NCI-H2171 (cell line): ENCODE measurements at places on chromosomes 3 and 15.

- no peak for DNase-seq
Measured at GRCh38 chr3:119726909-119727308, 24.1 kb downstream of the CFAP91 start.

DNA sequence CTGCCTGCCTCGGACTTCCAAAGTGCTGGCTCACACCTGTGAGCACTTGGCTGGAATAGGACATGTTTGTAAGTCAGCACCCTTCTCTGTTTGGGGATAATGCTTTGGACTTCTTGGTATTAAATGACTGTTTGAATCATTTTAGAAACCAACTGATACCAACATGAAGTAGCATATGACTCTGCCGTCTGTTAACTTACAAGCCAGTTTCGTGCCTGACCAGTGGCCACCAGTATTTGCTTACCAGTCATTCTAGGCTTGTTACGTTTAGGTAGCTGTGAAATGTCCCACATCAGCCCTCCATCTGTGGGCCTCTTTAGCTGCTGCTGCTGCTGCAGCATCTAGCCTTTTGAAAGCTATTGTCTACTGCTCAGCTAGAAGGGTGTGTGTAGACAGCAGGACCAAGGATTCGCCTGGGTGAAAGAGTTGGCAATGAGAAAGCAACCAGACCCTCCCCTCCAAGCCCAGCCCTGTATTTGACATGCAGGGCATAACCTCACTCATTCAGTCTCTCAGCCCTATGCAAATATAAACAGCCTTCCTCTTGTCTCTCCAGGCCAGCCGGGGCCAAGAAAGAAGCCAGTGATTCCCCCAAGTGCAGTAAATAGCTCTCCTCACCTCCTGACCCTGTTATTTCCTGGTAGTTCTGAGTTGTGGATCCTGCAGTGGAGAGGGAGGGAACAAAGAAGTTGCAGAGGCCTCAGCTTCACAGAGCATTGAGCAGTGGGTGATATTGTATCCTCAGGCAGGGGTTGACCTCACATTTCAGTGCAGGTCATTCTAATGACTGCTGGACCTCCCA lies 51.0 kb downstream of the NKIRAS1 start:
- DNase-seq = no peak

DNA sequence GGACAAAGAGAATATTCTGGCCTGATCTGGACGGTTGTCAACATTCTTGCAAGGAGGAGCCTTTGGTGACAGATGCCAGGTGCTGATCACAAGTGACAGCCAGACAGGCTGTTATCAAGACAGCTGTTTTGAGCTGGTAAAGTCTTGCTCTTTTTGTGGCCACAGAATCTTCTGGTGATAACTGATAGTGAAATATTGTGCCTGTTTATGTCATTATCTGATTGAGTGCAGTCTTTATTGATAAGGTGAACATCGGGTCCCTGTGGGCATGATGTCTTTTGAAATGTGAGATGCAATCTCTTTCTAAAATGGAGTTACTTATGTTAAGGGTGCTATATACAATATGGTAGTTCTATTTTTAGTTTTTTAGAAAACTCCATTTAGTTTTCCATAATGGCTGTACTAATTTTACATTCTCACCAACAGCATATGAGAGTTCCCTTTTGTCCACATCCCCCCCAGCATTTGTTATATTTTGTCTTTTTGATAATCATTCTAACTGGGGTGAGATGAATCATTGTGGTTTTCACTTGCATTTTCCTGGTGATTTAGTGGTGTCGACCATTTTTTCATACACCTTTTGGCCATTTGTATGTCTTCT lies 10.7 kb downstream of the CEP63 start:
- DNase-seq = no peak

DNA sequence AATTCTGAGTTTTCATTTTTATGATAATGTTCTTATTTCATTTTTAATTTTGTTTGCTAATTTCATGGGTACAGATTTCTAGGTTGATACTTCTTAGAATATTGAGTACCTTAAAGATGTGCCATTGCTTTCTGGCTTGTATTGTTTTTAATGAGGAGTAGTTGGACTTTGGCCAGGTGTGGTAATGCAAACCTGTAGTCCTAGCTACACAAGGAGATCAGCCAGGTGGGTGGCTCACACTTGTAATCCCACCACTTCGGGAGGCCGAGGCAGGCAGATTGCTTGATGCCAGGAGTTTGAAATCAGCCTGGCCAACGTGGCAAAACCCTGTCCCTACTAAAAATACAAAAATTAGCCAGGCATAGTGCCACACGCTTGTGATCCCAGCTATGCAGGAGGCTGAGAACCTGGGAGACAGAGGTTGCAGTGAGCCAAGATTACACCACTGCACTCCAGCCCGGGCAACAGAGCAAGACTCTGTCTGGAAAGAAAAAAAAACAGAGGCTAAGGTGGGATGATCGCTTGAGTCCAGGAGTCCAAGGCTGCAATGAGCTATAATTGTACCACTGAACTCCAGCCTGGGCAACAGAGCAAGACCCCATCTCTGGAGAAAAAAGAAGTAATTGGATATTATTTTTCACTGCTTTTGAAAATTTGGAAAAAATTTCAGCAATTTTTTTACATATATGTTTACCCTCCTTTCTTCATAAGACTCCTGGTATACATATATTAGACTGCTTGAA lies 198.0 kb downstream of the ALCAM start:
- no peak for DNase-seq

DNA sequence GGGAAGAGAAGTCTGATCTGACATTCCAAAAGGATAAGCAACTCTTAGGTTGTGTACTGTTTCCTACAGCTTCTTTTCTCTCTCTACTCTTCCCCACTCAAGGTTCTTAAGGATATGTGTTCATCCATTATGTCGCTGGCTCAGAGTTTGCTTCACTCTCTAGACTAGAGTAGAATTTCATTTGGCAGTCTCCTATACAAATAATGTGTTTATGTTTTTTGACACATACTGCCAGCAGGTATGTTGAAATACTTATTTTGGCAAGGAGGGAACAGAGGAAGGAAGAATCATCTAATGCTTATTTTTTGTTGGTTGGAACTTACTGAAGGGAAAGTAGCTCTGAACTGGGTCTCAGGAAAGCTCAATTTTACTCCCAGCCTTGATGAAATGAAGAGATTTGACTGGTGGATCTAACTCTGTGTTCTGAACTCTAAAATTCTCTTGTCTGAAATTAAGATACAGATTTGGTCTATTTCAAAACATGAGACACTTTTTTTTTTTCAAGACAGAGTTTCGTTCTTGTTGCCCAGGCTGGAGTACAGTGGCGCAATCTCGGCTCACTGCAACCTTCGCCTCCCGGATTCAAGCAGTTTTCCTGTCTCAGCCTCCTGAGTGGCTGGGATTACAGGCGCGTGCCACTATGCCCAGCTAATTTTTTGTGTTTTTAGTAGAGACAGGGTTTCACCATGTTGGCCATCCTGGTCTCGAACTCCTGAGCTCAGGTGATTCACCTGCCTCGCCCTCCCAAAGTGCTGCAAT lies 7.6 kb upstream of the EMC3 start:
- DNase-seq = no peak

GRCh38 chr3:121496786-121497185 lies 49.0 kb downstream of the POLQ start:
- DNase-seq = no peak

DNA sequence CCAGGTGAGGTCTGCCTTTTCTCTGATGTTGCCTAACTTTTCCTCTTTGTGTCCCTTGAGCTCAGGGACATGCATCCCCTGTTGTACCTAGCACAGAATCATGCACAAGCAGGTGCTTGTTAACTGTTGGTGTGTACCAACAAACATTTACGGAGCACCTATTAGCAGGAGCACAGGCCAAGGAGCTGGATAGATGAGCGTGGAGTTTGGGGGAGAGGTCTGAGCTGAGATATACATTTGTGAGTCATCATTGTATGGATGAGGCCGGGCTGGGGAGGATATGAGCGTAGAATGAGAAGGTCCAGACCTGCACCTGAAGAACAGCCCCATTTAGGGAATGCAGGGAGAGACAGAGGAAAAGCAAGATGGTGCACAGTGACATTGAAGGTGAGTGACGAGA lies 53.4 kb downstream of the SMAD3 start:
- DNase-seq = no peak

DNA sequence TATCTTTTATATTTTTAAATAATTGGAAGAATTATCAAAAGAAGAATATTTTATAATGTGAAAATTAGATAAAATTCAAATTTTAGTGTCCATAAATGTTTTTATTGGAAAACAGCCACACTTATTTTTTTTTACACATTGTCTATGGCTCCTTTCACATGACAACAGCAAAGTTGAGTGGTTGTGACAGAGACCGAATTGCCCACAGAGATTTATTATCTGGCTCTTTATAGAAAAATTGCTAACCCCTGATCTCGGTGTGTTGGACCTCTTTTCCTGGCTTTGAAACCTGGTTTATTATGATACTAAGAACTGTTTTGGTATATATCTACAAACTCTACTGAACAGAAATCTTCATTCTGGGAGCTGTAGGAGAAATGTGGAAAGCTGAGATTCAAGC lies 269.1 kb upstream of the UMPS start:
- no peak for DNase-seq

- DNase-seq = no peak
Measured at GRCh38 chr3:52233968-52234367, 5.0 kb downstream of the TWF2 start.

DNA sequence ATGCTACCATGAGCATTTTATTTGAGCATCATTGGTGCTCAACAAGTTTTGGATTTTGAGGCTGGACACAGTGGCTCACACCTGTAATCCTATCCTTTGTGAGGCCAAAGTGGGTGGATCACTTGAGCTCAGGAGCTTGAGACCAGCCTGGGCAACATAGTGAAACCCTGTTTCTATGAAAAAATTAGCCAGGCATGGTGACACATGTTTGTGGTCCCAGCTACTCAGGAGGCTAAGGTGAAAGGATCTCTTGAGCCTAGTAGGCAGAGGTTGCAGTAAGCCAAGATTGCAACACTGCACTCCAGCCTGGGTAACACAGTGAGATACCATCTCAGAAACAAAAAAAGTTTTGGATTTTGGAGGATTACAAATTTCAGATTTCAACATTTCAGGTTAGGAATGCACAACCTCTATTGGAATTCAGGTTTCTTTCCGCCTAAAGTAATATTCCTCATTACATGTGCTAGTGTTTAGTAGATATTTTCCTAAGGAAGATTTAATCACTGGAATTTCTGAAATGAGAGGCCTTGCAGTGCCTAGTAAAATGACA lies 27.6 kb downstream of the CNOT10 start:
- no peak for DNase-seq

GRCh38 chr3:192812743-192813383 lies 85.5 kb upstream of the FGF12 start:
- DNase-seq = peak; percentile 26

- DNase-seq = no peak
Measured at GRCh38 chr15:76169018-76169417, 109.2 kb downstream of the TMEM266 start.

DNA sequence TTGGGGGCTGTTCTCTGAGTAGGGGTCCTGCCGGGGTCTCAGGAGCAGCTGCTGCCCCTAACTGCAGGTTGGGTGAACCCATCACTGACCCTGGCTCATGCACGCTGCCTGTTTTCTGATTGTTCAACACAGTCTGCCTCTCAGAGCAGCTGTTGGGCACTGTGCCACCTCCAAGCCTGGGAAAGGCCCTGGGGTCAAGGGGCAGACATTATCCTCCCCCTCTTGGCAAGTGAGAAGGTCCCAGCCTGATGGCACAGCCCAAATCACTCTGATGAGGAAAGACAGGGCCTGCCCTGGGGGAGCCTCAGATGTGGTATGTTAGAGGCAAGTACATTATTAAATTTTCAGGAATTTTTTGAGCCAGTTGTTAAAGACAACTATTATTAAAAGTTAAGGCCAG lies 14.1 kb upstream of the GNAT1 start:
- DNase-seq = no peak

DNA sequence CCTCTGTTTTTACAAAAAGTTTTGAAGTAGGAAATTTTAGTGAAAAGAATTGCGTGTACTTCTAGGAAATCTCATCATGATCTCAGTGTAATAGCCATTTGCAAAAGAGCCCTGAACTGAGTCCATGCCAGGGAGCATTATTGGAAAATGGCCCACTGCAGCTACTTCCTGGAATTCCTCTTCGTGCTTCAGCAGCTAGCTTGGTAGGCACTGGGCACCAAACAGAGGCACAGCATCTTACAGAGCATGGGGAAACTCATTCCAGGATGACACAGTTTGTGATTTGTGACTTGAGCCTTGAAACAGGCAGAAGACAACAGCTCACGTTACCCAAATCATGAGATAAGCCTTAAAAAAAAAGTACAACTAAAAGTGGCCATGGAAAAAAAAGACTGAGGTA lies 179.1 kb downstream of the WDR72 start:
- no peak for DNase-seq

GRCh38 chr3:159266779-159267178 lies 464.9 kb downstream of the MFSD1 start:
- DNase-seq = no peak

DNA sequence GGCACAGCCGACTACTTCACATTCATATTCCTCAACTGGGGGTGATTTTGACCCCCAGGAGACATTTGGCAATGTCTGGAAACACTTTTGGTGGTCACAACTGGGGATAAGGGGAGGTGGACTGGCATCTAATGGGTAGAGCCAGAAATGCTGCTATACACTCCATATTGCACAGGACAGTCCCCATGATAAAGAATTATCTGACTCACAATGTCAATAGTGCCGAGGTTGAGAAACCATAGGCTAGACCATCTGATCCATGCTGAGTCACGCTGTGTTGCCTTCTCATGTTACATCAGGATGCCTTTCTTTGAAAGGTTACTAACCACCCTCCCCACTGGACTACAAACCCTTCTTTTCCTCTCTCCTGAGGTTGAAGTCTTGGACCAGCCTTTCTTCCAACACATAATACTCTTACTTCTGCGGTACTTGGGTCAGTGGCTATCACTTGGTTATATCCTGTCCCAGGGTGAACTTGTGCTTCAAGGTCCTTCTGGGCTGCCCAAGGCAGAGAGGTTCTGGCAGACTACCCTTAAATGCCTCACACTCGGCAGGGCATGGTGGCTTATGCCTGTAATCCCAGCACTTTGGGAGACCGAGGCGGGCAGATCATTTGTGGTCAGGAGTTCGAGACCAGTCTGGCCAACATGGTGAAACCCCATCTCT lies 68.8 kb downstream of the CTNNB1 start:
- DNase-seq = no peak

- no peak for DNase-seq
Measured at GRCh38 chr15:74176262-74177214, 3.0 kb downstream of the ISLR start.

DNA sequence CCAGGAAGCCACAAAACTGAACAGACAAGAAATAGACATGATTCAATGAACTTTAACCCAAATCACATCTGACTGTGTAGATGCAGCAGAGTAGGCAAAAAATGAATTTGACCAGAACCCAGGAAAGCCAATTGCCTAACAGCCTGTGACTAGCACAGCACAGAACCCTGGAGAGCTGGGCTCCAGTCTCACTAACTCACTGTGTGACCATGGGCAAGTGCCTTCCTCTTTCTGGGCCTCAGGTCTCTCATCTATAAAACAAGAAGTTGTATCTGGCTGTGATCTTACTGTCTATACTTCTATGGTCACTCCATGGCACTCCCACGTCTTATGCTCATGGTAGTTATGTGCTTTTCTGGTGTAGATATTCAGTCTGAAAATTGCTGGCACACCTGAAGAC lies 48.1 kb upstream of the USP3 start:
- no peak for DNase-seq
